ENCODE measurements at places on chromosomes 5 and 9.

DNA sequence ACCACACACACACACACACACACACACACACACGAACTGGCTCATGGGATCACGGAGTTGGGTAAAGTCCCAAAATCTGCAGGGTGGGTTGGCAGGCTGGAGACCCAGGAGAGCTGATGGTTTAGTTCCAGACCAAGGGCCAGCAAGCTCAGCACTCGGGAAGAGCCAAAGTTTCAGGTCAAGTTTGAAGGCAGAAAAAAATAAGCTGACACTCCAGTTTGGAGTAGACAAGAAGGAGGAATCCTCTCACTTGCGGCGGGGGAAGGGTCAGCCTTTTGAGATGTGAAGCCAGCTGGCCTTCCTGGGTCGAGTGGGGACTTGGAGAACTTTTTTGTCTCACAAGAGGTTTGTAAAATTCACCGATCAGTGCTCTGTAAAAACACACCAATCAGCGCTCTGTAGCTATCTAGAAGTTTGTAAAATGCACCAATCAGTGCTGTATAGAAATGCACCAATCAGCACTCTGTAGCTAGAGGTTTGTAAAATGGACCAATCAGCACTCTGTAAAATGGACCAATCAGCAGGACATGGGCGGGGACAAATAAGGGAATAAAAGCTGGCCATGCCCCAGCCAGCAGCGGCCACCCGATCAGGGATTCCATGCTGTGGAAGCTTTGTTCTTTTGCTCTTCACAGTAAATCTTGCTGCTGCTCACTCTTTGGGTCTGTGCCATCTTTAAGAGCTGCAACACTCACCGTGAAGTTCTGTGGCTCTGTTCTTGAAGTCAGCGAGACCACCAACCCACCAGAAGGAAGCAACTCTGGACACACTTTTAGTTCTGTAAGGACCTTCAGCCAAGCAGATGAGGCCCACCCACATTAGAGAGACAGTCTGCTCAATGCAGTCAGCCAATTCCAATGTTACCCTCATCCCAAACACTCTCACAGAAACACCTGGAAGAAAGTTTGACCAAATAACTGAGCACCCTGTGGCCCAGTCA, 37.8 kb upstream of the UNC5A start:
- DNase-seq, result no peak

DNA sequence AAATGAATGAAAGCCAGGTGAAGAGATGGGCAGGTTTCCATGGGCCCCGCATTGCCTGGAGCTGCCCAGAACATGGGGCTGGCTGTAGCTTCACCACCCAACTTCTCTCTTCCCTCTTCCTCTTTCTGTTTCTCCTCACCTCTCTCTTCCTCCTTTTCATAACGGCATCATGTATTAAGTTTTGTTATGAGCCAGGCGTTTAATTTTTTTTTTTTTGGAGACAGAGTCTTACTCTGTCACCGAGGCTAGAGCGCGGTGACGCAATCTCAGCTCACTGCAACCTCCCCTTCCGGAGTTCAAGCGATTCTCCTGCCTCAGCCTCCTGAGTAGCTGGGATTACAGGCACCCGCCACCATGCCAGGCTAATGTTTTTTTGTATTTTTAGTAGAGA, 13.0 kb upstream of the SPINK4 start:
- DNase-seq, result no peak

DNA sequence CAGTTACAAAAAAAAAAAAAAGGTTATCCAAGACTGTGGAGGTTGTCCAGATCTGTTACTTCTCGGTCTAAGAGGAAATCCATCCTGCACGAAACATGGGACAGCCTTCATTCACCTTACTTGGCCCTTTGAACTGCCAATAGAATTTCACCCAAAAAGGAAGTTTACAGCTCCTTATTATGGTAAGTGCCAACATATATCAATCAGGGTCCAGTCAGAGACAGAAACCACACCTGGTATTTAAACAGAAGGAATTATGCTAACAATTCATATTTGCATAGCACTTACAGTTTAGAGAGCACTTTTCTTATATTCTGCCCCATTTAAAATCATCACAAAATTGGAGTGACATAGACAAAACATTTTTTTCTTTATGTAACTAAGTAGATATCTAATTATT, 93.6 kb upstream of the PTPN3 start:
- DNase-seq, result peak; percentile 37

- DNase-seq, result peak; percentile 58
Measured at GRCh38 chr9:130948266-130948665, 9.2 kb upstream of the FIBCD1 start.

DNA sequence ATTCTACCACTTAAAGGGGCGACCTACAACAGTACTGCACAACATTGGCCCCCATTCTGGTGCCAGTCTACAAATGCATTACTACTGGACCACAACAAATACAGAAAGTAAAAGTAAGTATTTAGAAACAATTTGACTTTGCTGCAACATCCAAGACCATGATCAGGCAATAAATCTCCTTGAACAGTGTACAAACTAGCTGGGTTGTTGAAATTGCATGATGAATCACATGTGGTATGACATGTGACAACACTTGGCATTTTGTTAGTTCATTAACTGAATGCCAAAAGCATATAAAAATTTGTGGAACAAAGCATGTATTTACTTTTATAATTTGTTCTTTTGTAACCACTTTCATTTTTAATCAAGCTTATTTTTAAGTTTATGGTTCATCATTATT, 270.5 kb downstream of the NFIB start:
- DNase-seq, result no peak

- DNase-seq, result no peak
Measured at GRCh38 chr5:114010362-114010761, 351.5 kb upstream of the KCNN2 start.

DNA sequence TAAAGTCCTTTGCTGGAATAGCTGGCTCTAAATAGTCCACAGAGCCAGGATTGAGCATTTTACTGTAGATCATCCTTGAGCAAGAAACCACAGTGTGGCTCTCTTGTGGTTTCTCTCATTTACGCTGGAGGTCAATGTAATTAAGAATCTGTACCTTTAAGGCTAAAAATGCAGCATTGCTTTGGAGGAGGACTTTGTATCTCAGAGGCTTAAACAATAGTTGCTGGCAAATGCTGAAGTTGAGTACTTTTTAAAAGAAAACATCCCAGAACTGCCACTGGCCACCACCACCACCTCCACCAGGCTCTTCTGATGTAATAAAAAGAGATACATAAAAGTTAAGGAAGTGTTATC, 177.3 kb upstream of the ADAMTSL1 start:
- no peak for DNase-seq

GRCh38 chr5:82255844-82256243, 22.3 kb downstream of the RPS23 start:
- no peak for DNase-seq

GRCh38 chr9:128231638-128232527, 28.7 kb downstream of the DNM1 start:
- DNase-seq, result no peak
